ENCODE measurements at places on chromosomes 12 and 14.

GRCh38 chr12:92270521-92270920 is 124.9 kb upstream of the BTG1 start:
- DNase-seq: no peak

DNA sequence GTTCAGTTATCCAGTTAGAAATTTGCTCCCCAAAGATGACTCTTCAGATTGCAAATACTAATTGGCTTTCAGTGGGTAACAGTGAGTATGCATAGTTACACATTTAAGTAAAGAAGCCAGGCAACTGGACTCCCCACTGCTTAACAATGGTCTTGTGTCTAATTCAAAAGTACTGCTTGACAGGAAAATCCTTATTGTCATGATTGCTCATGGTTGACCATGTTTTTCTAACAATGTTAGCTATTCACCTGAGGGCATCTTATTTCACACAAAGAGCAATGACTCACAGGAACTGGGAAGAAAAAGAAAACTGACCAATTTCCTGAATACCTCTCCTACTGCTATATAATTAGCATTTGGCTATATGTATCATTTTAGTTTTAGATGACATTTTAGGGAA is 33.7 kb upstream of the ALG10B start:
- DNase-seq: no peak

- DNase-seq: no peak
These were observed 101.8 kb downstream of the LRIG3 start for GRCh38 chr12:58818546-58818945.

- DNase-seq: no peak
These were observed 70.1 kb downstream of the GSC start for GRCh38 chr14:94699831-94700230.

DNA sequence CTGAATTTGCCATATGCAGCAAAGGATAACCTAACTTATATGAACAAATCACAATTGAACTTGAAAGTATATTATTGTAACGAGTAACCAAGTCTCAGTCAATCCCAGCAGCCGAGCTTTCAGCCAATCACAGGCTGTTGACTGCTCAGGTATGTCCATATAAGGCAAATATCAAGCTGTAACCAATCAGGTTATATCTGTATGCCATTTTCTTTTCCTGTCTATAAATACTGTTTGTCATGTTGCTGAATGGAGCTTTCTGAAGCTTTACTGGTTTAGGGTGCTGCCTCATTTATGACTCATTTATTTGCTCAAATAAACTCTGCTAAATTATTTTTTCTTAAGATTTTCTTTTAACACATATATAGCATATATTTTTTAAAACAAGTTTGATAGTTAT is 1059.5 kb downstream of the GALC start:
- DNase-seq: no peak

DNA sequence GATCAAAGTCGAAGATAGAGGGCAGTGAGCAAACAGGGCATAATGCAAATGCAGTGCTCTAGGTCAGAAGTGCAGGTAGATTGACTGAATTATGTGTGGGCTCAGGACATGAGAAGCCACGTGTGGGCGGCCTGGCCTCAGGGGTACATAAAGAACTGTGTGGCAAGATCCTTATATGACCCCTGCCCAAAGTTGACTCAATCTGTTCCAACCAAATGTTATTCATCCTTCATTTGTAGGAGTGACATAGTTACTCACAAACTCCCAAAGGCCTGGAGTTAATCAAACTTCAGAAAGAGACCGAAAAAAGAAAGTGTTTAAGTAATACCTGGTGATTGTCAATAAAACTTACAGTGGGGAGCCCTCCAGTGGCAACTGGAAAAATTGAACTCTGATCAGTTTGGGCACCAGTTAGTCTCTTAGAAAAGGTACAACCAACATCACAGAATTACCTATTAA is 150.4 kb upstream of the FAR2 start:
- DNase-seq: no peak

DNA sequence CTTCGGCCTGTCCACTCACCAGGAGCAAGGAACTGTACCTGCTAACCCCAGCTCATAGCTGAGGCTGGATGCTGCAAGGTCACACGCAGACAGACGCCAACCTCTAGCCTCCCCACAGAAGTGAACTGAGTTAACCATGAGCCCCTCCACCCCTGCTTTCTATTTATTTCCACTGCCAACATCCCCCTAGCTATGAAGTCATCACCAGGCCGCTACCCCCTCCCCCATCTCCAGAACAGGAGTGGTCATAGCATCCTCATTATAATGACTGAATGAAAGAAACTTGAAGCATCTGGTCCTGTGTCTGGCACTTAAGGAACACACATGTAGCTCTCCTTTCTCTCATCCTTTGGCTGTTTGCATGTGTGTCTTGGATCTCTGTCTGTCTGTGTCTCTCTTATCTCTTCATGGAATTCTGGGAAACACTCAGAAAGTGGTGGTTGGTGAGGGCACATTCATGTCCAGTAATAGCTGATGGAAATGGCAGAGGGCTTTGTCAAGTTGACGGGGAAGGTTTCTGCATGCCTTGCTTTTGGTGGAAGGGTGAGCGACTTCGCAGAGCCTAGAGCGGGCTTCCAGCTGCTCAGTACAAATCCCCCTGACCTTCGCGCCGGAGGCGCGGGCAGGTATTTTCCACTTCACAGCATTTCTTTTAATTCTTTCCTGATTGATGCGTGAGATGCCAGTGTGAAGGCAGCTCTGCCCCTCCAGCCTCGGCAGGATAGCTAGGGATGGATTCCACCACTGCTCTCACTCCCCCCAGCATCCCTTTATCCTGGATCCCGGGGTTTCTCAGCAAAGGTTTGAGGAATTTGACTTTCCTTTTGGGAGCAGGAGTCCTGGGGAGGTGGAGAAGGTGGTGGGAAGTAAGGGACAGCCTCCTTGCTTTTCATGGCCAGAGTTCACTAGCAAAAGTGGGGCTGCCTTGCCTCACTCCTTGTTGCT is 198.2 kb downstream of the CHST11 start:
- DNase-seq: no peak

DNA sequence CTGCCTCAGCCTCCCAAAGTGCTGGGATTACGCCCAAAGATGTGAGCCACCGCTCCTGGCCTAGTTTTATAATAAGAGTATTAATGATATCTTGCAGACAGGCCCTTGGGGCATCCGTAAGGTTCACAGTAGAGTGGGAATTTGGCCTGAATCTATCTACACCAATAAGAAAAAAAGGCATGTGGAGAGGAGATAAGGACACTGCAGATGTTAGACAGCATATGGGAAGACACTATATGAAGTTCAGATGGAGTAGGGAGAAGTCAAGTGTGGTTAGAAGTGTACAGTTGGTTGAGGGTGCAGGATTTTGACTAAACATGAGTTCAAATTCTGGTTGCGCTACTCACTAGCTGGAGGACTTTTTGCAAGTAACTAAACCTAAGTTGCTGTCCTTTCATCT is 8.5 kb upstream of the TTC8 start:
- DNase-seq: no peak

GRCh38 chr14:96748362-96748761 is 48.8 kb upstream of the VRK1 start:
- no peak for DNase-seq

- DNase-seq: peak; percentile 68
These were observed at the start of gene NDRG2 for GRCh38 chr14:21024585-21025370. Gene NDRG2, minus strand, starts transcription at chr14:21025061. Its CDS starts 1,746 bp downstream, at chr14:21023315.

DNA sequence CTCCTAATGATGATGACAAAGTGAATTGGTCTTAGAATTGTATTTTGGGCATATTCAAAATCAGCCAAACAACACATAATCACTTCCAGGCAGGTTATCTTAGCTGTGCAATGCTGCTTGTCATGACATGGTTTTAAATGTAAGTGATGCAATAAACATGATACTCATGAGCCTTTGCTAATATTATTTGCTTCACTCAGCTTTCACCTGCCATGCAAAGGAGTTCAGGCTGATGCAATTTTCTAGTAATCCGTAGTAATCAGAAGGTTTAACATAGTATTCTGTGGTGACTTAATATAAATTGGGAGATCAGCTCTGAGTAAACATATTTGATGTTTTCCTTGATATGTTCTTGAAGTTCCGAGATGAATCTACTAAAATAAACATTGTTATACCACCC is 29.1 kb downstream of the TMEM260 start:
- no peak for DNase-seq

- no peak for DNase-seq
These were observed 6.6 kb upstream of the SLC8B1 start for GRCh38 chr12:113341535-113341934.

DNA sequence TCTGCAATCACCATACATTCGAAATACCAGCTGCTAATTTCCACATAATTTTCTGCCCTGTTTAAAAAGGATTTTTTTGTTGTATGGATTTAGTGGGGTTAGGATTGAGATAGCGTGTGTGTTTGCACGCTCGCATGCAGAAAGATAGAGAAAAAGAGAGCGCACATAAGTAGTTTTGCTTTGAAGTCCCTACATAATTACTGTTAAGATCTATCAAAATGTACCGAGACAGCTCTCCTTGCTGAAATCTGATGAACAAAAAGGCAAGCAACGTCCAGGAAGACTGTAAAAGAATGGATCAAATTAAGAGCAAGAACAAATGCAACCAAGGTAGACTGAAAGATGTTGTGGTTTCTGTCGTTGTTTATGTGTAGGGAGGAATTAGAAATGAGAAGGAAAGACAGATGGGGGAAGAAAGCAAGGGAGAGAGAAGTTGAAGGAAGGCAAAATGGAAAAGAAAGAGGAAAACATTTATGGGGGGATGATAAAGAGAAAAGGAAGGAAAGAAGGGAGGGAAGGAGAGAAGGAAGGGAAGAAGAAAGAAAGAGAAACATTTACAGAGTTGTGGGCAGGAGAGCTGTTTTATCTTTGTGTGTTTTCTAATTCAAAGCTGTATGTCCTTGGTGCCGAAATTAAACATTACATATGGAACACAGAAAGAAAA is 522.3 kb downstream of the MED13L start:
- no peak for DNase-seq

GRCh38 chr12:123105211-123105826 is 45.6 kb downstream of the PITPNM2 start:
- DNase-seq: no peak

GRCh38 chr12:108969622-108970021 is 51.2 kb downstream of the SVOP start:
- DNase-seq: no peak

DNA sequence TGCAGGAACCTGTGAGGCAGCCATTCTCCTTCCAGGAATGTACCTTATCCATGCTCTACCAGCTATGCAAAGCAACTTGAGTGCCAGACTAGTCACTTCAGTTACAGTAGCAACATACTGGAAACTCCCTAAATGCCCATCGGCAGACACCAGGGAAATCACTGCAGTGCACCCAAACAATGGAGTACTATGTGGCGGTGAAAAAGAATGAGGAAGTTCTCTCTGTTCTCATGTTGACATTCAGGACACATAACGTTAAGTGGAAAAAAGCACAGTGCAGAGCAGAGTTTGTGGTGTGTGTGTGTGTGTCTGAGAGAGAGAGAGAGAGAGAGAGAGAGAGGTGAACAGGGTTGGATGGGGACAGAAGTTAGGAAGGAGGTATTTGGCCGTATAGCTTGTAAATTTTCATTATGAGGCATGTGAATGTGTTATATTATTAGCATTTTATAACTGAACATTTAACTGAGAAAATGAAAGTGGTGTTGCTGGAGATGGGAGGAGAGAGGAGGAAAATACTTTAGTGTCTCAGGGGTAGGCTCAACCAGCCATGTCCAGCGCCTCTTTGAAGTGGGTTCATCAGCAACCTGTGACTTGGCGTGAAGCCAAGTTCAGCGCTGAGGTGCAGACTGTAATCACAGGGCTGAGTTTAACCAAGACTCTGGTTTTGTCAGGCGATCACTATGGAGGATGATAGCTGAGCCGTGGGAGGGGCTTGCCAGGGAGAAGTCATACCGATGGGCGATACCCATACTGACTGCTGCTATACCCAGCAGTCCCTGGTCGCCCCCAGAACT is 17.3 kb downstream of the TNFAIP2 start:
- DNase-seq: no peak

DNA sequence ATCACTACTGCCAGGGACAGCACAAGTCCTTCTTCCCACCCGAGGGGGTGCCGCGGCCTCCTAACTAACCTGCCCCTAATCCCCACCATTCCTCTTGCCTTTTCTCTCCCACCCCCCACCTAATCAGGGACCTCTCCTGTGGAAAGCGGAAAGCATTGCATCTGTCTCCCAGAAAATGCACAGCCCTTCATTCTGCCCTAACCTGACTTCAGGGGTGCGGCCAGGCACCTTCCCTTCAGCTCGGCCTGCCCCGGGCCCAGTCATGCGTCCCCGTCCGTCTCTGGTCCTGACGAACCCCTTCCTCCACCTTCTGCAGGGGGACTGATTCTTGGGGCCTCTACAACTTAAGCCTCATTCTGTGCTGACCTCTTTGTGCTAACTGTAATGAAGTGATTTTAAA is 43.9 kb upstream of the TRAF3 start:
- DNase-seq: no peak

DNA sequence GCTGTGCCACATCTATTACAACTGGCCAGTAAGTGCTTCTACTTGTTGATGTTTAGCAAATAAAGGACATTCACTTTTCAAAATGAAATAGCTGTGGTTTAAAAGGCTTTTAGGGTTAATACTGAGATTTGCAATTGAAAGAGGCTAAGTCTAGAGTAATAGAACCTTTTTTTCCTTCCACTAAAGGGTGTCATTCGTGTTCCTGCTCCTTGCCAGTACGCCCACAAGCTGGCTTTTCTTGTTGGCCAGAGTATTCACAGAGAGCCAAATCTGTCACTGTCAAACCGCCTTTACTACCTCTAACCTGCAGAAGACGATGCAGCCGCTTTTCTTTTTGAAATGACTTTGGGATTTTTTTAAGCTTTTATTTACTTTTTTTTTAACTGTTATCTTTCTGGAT is 33.6 kb downstream of the PIWIL1 start:
- no peak for DNase-seq

DNA sequence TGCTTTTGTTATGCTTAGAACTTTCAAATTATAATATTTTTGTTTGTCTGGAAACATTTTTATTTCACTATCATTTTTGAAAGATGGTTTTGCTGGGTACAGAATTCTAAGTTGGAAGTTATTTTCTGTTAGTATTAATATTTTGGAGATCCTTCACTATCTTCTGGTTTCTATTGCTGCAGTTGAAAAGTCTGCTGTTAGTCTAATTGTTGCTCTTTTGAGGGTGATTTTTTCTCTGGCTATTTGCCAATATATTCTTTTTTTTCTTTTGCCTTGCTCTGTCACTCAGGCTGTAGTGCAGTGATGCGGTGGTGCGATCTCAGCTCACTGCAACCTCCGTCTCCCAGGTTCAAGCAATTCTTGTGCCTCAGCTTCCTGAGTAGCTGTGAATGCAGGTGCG is 28.2 kb upstream of the ARID2 start:
- no peak for DNase-seq

- no peak for DNase-seq
These were observed 411 bp upstream of the DCAF4 start for GRCh38 chr14:72925815-72926291.

GRCh38 chr12:63276537-63277365 is 125.8 kb upstream of the AVPR1A start:
- DNase-seq: no peak
